ENCODE measurements at places on chromosomes 3 and 15.

GRCh38 chr3:177057768-177058167 lies 139.5 kb downstream of the TBL1XR1 start:
- no peak for DNase-seq

GRCh38 chr15:41966920-41967465 lies 5.4 kb downstream of the EHD4 start:
- no peak for DNase-seq

- no peak for DNase-seq
These were observed 242.9 kb upstream of the ROPN1 start for GRCh38 chr3:124234852-124235252.

- DNase-seq, result no peak
These were observed 44.9 kb downstream of the ATP1B3 start for GRCh38 chr3:141921316-141921715.

- DNase-seq, result no peak
These were observed 12.3 kb upstream of the KPNA4 start for GRCh38 chr3:160577556-160578195.

GRCh38 chr3:170907637-170908234 lies 701 bp downstream of the EIF5A2 start:
- DNase-seq, result no peak

DNA sequence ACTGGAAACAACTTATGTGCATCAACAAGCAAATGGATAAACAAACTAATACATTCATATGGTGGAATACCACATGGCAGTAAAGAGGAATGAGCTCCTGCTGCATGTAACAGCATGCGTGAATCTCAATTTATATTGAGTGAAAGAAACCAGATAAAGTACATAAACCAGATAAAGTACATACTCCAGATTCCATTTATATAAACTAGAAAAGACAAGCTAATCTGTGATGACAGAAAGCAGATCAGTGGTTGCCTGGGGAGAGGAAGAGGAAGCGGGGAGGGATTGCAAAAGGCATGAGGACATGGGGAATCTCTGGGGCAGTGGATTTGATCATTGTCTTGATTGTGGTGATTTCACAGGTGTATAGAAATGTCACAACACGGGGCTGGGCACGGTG lies 34.2 kb downstream of the LIMD1 start:
- DNase-seq, result no peak

DNA sequence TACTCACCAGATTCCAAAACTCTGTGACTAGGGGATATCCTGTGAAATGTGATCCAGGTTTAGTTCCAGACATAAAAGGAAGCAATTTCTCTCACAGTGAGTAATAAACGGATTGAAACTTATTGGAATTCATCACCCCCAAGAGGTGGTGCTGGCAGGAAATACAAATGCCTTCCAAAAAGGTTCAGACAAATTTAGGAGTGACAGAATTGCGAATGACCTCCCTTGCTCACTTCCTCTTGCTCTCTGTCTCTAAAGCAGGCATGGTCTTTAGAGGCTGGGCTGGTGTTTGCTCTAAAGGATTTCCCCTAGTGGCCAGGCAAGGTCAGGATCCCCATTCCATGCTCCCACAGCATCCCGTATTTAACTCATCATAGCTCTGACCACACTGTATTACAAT lies 449.4 kb upstream of the PPP2R3A start:
- DNase-seq, result peak; percentile 30

All from NT2/D1 (cell line).